Mucosa of descending colon (tissue), 3 donors: ENCODE measurements at places on chromosomes 12 and 14. TPM values are rescaled to one million over a fixed set of nuclear protein-coding genes. Genes with fewer than 3 reads are reported as not detected.

The PKP2 gene
- total RNA-seq: 85.0 TPM

The TSHR gene
- 0.60 TPM for total RNA-seq

The SLC5A8 gene
- 0.49 TPM for total RNA-seq

The GUCY2C gene
- 73.8 TPM for total RNA-seq

The SMOC1 gene
- total RNA-seq: 2.0 TPM

The SLC6A13 gene
- total RNA-seq: not detected

The DUSP6 gene
- total RNA-seq: 82.1 TPM

The APOF gene
- not detected for total RNA-seq

The SERPINA1 gene
- total RNA-seq: 225 TPM

The SLC2A14 gene
- total RNA-seq: 0.81 TPM

The TNS2 gene
- 22.6 TPM for total RNA-seq

The ANAPC7 gene
- 50.3 TPM for total RNA-seq

The AICDA gene
- not detected for total RNA-seq

The SRRM4 gene
- total RNA-seq: not detected

The SLC10A1 gene
- total RNA-seq: not detected

The MAP3K9 gene
- total RNA-seq: 5.7 TPM

The FAM222A gene
- total RNA-seq: 1.7 TPM

The SLC6A12 gene
- not detected for total RNA-seq

The PARPBP gene
- 4.9 TPM for total RNA-seq

The CNTN1 gene
- 6.9 TPM for total RNA-seq

The UBR7 gene
- 22.2 TPM for total RNA-seq

The PIGH gene
- 16.7 TPM for total RNA-seq
